ENCODE measurements at places on chromosomes 4 and X. TPM values are rescaled to one million over a fixed set of nuclear protein-coding genes. Genes with fewer than 3 reads are reported as not detected.

PLS3 gene
- total RNA-seq: 50.2 TPM

ESX1 gene
- not detected for total RNA-seq

TCEAL7 gene
- 30.0 TPM for total RNA-seq

BST1 gene
- total RNA-seq: 7.7 TPM

PAGE5 gene
- not detected for total RNA-seq

STARD8 gene
- total RNA-seq: 8.6 TPM

EIF1AX gene
- 75.7 TPM for total RNA-seq

RAI2 gene
- total RNA-seq: 11.8 TPM

KCND1 gene
- total RNA-seq: 1.2 TPM

CTAG2 gene
- total RNA-seq: not detected
